ENCODE measurements at places on chromosomes 5 and 9. TPM values are rescaled to one million over a fixed set of nuclear protein-coding genes. Genes with fewer than 3 reads are reported as not detected.

The ST8SIA4 gene
- total RNA-seq, result 0.26 TPM

The THBS4 gene
- total RNA-seq, result 1.5 TPM

The CREBRF gene
- total RNA-seq, result 38.8 TPM

The BAG1 gene
- total RNA-seq, result 19.8 TPM

The NMUR2 gene
- total RNA-seq, result not detected

The EDIL3 gene
- 9.2 TPM for total RNA-seq

The C9orf50 gene
- total RNA-seq, result 0.17 TPM

The TRIM14 gene
- 8.6 TPM for total RNA-seq

The SPINK6 gene
- not detected for total RNA-seq

The FAM221B gene
- not detected for total RNA-seq

The OR1Q1 gene
- total RNA-seq, result not detected

The GZMA gene
- not detected for total RNA-seq

The SPATA31D1 gene
- total RNA-seq, result not detected

The HK3 gene
- total RNA-seq, result under 0.01 TPM

The PHPT1 gene
- 190 TPM for total RNA-seq

The GARIN3 gene
- not detected for total RNA-seq

The STC2 gene
- total RNA-seq, result 110 TPM

The IL4 gene
- total RNA-seq, result not detected

The AFAP1L1 gene
- 9.5 TPM for total RNA-seq

The MELK gene
- total RNA-seq, result 6.2 TPM

The OBP2B gene
- total RNA-seq, result not detected

The CD14 gene
- 4.1 TPM for total RNA-seq

The NPM1 gene
- 1,412 TPM for total RNA-seq

The FOXD4L6 gene
- total RNA-seq, result not detected

The NTRK2 gene
- total RNA-seq, result 0.26 TPM

The GGTA1 gene
- total RNA-seq, result under 0.01 TPM

The DBH gene
- not detected for total RNA-seq

The CETN3 gene
- 14.9 TPM for total RNA-seq

The NR6A1 gene
- 0.26 TPM for total RNA-seq

The MLANA gene
- total RNA-seq, result not detected

The KLHL3 gene
- total RNA-seq, result 2.3 TPM

The KCTD16 gene
- 1.2 TPM for total RNA-seq

The NAA35 gene
- total RNA-seq, result 20.5 TPM

The TLE1 gene
- total RNA-seq, result 29.7 TPM

The PLPP7 gene
- 8.2 TPM for total RNA-seq

The PTRH1 gene
- total RNA-seq, result 13.1 TPM

The BHMT gene
- 0.17 TPM for total RNA-seq

The ABO gene
- total RNA-seq, result not detected

The SLC36A2 gene
- total RNA-seq, result not detected

The FRMPD1 gene
- not detected for total RNA-seq

The PCDHGC4 gene
- total RNA-seq, result 3.0 TPM

The CCDC171 gene
- 4.6 TPM for total RNA-seq

The ZFAND5 gene
- total RNA-seq, result 127 TPM

The FAM170A gene
- total RNA-seq, result not detected

The MAMDC4 gene
- 4.6 TPM for total RNA-seq

The WNT8A gene
- not detected for total RNA-seq

The BICD2 gene
- 35.8 TPM for total RNA-seq

The SPEF2 gene
- 6.9 TPM for total RNA-seq
